ENCODE measurements at places on chromosomes 7 and 10. TPM values are rescaled to one million over a fixed set of nuclear protein-coding genes. Genes with fewer than 3 reads are reported as not detected.

NEUROD6 gene
- not detected for total RNA-seq

ANXA8 gene
- total RNA-seq, result 268 TPM

CCT6A gene
- 354 TPM for total RNA-seq

RGR gene
- not detected for total RNA-seq

NODAL gene
- not detected for total RNA-seq

PCGF6 gene
- 14.3 TPM for total RNA-seq

CCDC172 gene
- total RNA-seq, result not detected

FRA10AC1 gene
- 3.0 TPM for total RNA-seq

SPDYE11 gene
- not detected for total RNA-seq

IL2RA gene
- total RNA-seq, result not detected

SPDYE8 gene
- not detected for total RNA-seq

LARP4B gene
- total RNA-seq, result 24.5 TPM

PHKG1 gene
- total RNA-seq, result 1.2 TPM

ASIC3 gene
- not detected for total RNA-seq

NPSR1 gene
- not detected for total RNA-seq

FAM180A gene
- not detected for total RNA-seq

LRRC17 gene
- total RNA-seq, result 0.72 TPM

CLDN12 gene
- total RNA-seq, result 62.2 TPM

ANKMY2 gene
- total RNA-seq, result 8.0 TPM

ZNF365 gene
- total RNA-seq, result 3.4 TPM

HOXA4 gene
- 0.24 TPM for total RNA-seq

ACBD7 gene
- 0.48 TPM for total RNA-seq

CYP3A4 gene
- total RNA-seq, result under 0.01 TPM

CHST3 gene
- total RNA-seq, result 20.0 TPM

ZEB1 gene
- 2.1 TPM for total RNA-seq

OPALIN gene
- total RNA-seq, result not detected

ITIH5 gene
- 0.21 TPM for total RNA-seq

UPK3B gene
- total RNA-seq, result 1.7 TPM

MUC12 gene
- total RNA-seq, result not detected

SMO gene
- 8.0 TPM for total RNA-seq

MRPL32 gene
- total RNA-seq, result 63.6 TPM

TMEM213 gene
- not detected for total RNA-seq

LBX1 gene
- not detected for total RNA-seq

SYT15 gene
- total RNA-seq, result not detected

TRA2A gene
- total RNA-seq, result 12.0 TPM
